AG10803 (cell line): ENCODE measurements at places on chromosomes 3 and 15.

GRCh38 chr3:140365872-140366697 lies 311.8 kb upstream of the TRIM42 start:
- DNase-seq, result no peak

GRCh38 chr15:87671289-87671688 lies 585.2 kb downstream of the NTRK3 start:
- no peak for DNase-seq

DNA sequence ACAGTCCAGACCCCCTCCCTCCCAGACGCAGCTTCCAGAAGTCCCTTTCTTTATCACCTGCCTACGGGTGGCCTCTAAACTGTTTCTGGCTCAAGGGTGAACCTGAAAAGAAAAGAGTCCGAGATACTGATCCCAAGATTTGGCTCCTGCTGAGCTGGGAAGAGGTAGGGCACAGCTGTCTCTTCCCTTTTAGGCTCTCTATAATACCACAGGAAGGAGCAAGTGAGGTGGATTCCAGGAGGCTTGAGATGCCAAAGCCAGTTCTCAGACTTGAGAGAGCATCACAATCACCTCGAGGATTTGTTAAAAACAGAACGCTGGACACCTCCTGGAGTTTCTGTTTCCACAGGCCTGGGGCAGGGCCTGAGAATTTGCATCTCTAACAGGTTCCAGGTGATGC lies 12.3 kb downstream of the ST8SIA2 start:
- no peak for DNase-seq

- DNase-seq, result no peak
These were observed 116.5 kb downstream of the LRRK1 start for GRCh38 chr15:101035611-101036010.

- no peak for DNase-seq
These were observed 48.9 kb downstream of the GASK1A start for GRCh38 chr3:43028001-43028400.

GRCh38 chr15:36885771-36886170 lies 214.6 kb downstream of the MEIS2 start:
- no peak for DNase-seq

- no peak for DNase-seq
These were observed 118.3 kb upstream of the ATP2B2 start for GRCh38 chr3:10623578-10624275.

- no peak for DNase-seq
These were observed 60.4 kb downstream of the BOC start for GRCh38 chr3:113271594-113272384.

- peak; percentile 29 for DNase-seq
These were observed 27.5 kb downstream of the POLG start for GRCh38 chr15:89307046-89307587.
